HCEC 1CT (cell line): ENCODE measurements at places on chromosomes 3 and 15.
A peak's percentile ranks its signal among the peaks of the same experiment; 100 is the strongest.

- DNase-seq: no peak
Measured at GRCh38 chr15:92949604-92950249, 49.6 kb downstream of the CHD2 start.

GRCh38 chr3:132090921-132091320 lies 56.1 kb upstream of the CPNE4 start:
- DNase-seq: no peak

DNA sequence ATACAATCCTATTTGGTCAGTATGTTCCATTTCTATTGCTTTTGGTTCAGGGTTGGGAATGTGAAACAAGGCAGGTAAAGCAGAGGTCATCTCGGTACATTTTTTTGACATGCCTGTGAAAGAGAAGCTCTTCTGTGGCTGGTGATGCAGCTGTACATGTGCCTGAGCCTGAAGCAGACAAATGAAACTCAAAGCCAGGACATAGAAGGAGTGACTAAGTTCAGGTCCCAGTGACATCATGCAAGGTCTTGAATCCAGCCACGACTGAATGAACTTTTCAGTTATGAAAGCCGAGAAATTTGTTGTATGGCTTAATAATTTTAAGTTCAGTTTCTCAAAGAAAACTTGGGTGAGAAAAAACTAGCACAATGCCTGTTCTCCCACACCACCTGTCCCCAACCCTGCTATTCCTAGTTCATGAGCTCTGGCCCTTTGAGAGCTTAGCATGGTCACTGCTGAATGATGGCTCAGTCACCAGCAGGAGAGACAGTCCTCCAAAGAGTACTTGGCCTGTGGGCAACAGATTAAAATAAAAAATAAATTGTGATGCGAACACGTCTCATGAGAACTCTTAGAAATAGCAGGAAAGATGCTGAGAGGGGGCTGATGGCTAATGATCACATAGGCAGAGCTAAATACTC lies 600.2 kb upstream of the GRM7 start:
- no peak for DNase-seq

- no peak for DNase-seq
Measured at GRCh38 chr3:15355086-15355485, 22.7 kb upstream of the SH3BP5 start.

DNA sequence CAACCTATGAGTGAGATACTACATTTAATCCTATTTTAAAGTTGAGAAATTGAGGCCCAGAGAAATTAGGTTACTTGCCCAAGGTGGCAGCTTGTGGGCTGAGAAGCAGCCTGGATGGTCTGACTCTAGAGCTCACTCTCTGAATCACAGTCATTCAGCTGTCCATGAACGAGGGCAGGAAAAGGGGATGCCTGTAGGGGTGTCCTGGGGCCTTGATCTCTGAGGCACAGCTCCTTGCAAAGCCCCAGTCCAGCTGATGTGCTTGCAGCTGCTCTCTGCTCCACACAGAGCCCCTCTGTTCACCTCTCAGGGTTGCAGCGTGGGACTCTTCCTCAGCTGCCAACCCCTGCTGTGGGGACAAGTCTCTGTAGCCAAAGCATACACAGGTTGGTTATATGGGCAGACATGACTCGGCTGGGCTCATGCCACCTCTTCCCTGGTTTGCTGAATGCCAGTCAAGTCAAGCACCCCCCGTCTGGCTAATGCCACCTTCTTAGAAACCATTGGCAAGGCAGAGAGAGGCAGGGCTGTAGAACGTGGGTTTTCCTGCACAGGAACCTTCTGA lies 56.8 kb downstream of the GASK1A start:
- DNase-seq: no peak

- no peak for DNase-seq
Measured at GRCh38 chr3:182683858-182684257, 109.4 kb upstream of the ATP11B start.

DNA sequence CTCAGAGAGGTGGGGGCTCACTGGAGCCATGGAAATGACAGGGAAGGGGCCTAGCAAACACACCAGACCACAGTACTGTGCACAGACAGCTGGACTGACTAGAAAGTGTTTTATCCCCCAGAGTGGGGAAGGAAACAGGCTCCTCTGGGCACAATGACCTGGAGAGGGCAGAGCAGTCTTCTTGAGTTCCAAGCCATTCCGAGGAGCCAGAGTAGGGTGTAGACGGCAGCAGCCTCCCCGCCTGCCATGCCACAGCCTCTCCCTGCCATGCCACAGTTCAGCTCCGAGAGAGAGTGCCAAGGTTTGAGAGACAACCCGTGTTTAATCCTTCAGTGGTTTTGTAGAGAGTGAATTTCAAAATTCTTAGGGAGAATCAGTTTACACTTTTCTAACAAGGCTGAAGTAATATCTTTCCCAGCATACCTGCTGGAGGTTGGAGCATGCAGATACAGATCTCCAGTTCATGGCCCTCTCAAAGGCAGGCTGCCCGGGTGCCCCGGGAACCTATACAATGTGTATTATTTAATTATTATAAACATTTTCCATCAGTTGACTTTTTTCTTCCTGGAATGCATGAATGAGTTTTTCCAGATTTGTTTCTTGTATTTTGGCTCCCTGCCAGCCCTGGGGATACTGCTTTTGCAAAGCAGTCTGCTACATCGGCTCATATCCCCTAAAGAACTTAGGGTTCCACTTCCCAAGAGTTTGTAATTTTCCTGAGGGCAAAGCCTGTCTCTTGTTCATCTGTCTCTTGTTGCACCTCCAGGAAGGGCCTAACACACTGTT lies 3.2 kb downstream of the PODXL2 start:
- no peak for DNase-seq

GRCh38 chr3:125587039-125587648 lies 8.2 kb downstream of the OSBPL11 start:
- peak; percentile 11 for DNase-seq

DNA sequence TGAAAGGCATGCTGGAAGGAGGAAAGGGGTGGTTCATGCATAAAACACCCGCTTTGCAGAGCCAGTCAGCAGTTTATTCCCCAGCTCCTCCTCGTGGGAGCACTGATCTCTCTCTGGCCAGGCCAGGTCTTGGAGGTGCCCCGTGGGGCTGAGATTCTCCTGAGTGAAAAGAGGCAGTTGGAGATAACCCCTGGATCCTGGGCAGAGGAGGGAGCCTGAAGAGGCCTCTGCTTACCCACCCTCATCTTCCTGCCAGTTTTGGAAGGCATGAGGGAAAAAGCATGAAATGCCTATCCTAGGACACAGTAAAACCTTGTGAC lies 108.3 kb downstream of the SEMA5B start:
- no peak for DNase-seq

DNA sequence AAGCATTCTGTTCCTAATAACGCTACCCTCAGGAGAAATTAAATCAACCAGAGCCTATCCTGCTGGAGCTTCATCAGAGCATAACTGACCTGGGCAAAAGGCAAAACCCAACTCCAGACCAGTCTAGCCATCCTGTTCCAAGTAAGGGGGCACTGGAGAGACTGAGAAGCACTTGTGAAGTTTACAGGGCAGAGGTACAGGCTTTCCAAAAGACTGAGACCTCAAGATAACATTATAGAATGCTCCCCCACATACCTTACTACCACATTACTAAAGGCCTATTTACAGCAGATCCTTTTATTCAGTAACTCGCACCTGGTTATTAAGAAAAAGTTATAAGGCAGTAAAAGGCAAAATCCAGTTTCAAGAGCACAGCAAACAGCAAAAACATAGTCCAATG lies 35.5 kb downstream of the RFX7 start:
- no peak for DNase-seq

DNA sequence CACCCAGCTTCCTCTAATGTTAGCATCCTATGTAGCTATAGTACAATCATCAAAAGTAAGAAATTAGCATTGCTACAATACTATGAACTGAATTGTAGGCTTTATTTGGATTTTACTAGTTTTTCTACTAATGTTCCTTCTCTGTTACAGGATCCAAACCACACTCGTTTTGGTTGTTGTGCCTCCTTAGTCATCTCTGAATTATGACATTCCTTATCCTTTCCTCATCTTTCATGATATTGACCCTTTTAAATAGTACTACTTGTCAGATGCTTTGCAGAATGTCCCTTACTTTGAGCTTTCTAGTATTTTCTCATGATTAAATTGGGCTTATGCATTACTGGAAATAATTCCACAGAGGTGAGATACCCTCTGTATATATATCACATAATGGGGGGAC lies 265.4 kb downstream of the VPS13C start:
- peak; percentile 85 for DNase-seq

- peak; percentile 56 for DNase-seq
Measured at GRCh38 chr3:71987089-71987735, 202.3 kb upstream of the PROK2 start.

DNA sequence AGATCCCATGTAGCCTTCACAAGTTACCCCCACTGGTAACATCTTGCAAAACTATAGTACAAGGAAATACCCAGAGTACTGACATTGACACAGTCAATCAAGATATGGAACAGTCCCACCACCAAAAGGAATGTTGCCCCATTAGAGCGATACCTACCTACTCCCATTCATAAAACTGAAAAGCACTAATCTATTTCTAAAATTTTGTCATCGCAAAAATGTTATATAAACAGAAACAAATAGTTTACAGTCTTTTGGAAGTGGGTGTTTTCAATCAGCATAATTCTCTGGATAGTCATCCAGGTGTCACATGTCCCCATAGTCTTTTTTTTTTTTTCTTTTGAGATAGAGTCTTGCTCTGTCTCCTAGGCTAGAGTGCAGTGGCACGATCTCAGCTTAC lies 156.9 kb upstream of the AGTR1 start:
- DNase-seq: no peak

DNA sequence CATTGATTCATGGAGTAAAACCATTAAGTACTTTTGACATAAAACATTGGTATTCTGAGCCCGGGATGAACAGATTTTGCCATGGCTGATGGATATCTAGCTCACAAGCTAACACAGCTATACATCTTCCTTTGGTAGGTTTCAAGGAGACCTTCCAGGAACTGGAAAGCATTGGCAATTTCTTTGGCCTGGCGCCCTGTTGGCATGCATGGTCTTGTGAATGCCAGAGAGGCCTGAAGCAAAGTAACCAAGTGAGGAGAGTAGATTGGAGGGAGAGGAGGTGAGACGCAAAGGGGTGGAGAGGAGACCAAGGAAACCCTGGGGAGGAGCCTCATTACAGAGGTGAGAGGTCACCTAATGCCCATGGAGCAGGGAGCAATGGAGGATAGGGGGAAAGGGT lies 67.2 kb downstream of the SQOR start:
- DNase-seq: no peak

GRCh38 chr15:59906046-59906445 lies 98.1 kb upstream of the FOXB1 start:
- DNase-seq: no peak

GRCh38 chr15:99421172-99421656 lies 144.6 kb upstream of the MEF2A start:
- no peak for DNase-seq

DNA sequence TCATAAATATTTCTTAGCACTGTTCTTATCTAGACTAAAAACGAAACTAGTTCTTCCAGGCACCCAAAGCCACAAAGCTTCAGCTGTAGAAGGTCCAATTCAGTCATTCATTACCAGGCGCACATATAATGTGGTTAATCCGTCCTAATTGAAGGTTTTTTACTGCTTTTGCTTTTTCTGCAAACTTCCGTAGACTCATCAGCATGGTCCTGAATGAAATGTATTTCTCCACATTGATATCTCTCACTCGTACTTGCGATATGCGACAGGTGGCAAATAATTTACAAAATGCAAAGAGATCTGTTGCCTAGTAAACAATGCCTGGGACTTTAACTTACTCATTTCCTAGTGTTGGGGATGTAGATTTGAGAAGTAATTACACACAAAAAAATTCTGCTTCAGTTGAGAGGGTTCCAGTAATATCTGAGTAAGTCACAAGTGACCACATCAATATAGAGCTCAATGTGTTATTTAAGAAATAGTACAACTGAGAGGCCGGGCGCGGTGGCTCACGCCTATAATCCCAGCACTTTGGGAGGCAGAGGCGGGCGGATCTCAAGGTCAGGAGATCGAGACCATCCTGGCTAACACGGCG lies 75.0 kb upstream of the MBNL1 start:
- DNase-seq: no peak

DNA sequence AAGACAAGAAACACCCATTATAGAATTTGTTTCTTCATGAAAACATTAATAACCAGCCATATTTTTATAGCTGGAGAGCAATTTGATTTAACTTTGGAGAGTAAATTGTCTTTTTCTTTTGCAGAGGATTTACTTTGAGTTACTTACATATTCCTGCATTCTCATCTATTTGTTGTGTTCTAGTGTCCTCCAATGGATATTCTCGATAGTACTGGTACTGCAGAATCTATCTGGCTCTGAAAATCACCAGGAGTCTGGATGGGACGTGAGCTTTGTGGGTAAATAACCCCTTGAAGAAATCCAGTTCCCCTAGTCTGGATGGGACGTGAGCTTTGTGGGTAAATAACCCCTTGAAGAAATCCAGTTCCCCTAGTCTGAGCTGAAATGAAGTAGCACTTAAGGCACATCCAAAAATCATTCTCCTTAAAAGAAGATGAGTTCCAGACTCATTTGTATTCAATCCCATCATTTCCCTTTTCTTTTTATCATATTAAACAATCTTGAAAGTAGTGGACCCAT lies 294.1 kb upstream of the UBE2E2 start:
- no peak for DNase-seq

GRCh38 chr15:31238906-31239305 lies 87.7 kb upstream of the KLF13 start:
- DNase-seq: no peak

GRCh38 chr15:57897870-57898269 lies 167.6 kb downstream of the ALDH1A2 start:
- DNase-seq: no peak

- DNase-seq: no peak
Measured at GRCh38 chr3:72009851-72010443, 225.0 kb upstream of the PROK2 start.

GRCh38 chr3:43736558-43737440 lies 46.1 kb downstream of the ABHD5 start:
- peak; percentile 60 for DNase-seq

- DNase-seq: no peak
Measured at GRCh38 chr3:188400494-188401243, 246.7 kb downstream of the LPP start.

GRCh38 chr3:36756269-36756668 lies 8.1 kb downstream of the DCLK3 start:
- no peak for DNase-seq

- DNase-seq: no peak
Measured at GRCh38 chr3:21517184-21517583, 233.8 kb downstream of the ZNF385D start.

DNA sequence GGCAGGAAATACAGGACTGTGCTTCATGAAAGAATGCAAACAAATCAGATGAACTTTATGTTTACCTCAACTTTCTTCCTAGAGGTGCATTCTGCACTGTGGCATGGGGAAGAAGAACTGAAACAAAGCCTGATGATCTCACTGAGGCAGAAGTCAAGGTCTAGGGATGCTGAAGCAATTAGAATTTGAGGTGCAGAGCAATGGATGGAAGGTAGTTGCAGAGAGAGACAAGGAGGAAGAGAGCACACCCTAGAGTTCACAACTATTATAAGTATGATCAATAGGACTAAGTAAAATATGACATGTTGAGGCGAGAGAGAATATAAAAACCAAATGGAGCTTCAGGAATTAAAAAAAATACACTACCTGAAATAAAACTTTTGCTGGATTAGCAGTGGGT lies 420.1 kb downstream of the EDEM1 start:
- DNase-seq: no peak
